Stimulated activated naive CD8-positive, alpha-beta T cell treated with anti-CD3 and anti-CD28 coated beads, Interleukin-15, amount 100 ng/mL, for 72 hours (primary cell): ENCODE measurements at places on chromosomes 11 and 22.

DNA sequence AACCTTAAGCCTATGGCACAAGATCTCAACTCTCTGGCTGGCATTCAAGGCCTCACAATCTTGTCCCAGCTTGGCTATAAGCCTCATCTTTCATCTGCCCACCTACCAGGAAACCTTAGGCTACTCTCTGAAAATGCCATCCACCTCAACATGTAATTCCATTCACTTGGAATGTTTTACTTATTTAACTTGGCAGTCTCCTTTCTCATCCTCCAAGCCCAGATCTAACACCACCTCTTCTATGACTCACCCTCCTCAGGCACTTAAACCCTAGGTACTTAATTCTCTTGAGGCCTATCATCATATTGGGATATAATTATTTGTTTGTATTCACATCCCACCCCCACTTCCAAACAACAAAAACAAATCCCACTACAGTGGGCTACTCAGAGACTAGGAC, 15.0 kb downstream of the POGLUT3 start:
- no peak for DNase-seq

DNA sequence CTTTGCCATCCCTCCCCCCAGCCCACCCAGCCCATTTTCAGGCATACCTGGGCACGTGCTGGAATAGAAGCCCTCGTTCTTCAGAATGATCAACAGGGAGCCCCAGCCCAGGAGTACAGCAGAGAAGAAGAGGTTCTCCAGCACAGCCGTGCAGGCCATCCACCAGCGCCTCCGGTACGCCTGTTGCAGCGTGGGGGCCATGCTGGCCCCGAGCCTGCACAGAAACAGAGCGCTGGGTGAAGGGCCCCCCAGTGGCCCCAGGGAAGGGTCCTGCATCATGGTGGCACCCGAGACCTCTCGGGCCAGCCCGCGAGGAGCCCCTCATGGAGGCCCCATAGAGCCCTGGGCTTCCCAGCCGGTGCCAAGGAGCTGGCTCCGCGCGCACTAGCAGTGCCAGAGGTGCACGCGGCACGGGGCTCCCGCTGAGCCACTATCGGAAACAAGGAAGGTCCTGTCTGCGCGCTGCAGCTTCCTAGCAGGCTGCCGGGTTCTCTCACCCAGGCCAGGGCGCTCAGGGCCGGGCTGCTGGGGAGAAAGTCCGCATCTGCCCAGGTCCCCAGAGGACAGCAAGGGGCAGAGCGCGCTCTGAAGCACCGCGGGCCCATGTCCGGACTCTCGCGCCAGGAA, 1.5 kb downstream of the SLC43A1 start:
- DNase-seq = peak; percentile 35

DNA sequence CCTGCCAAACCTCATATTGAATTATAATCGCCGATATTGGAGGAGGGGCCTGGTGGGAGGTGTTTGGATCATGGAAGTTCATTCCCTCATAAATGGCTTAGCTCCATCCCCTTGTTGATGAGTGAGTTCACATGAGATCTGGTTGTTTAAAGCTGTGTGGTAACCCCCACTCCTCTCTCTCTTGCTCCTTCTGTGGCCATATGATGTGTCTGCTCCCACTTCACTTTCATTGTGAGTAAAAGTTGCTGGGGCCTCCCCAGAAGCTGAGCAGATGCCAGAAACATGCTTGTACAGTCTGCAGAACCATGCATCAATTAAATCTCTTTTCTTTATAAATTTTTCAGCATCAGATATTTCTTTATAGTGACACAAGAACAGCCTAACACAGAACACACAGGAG, 929.0 kb upstream of the FAT3 start:
- DNase-seq = no peak

DNA sequence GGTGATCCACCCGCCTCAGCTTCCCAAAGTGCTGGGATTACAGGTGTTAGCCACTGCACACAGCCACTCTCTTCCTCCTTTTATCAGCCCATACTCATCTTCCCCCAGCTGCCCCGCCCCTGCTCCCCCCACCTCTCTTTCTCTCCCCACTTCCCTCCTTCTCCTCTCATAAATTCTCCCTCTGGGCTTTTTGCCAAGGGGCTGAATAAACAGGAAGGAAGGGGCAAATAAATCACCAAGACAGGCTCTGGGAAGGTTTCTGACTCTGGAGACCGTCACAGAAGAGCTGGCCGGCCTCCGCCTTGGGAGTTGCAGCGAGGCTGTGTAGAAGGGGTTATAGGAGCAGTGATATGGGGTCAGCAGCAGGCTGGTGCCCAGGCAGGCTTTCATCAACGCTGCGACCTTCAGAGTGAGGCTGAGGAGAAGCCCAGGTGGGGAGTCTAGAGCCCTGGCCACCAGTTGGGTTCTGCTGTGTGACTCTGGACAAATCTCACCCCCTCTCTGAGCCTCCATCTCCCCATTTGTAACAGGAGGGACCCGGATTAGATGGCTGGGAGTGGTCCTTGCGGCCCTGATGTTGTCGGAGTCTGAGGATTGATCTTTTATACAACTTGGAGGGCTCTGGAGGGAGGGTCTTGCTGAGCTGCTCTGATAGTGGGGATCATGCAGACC, 62.6 kb upstream of the RASD2 start:
- no peak for DNase-seq

DNA sequence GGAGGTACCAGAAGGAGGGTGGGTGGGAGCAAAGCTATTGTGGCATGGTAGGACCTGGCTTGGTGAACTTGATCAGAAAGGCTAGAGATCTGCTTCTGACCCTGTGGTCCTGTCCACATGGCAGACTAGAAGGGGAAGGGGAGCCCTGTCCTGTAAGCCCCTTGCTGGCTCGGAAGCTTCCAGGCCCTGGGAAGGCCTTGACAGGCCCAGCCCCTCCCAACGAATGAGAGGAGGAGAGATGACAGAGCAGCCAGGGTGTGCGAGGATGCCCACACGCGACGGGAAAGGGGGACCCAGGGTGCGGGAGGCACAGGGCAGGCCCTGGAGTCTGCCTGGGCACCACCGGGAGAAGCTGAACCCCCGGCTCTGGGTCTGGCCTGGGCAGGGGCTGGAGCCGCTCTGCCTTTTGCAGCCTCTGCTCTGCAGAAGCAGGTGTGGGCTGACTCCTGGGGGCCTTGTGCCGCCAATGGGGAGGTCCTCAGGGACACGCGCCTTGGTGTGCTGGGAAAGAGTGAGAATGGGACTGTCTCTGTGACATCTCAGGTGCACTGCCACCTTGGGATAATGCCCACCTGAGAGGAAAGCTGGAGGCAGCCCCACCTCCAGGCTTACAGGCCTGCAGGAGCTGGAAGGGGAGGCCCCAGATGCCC, 1447.5 kb downstream of the BRD1 start:
- DNase-seq = no peak

- DNase-seq = no peak
Measured at GRCh38 chr11:11467312-11467711, 114.3 kb upstream of the CSNK2A3 start.

GRCh38 chr11:86553265-86553664, 119.2 kb downstream of the ME3 start:
- no peak for DNase-seq

- no peak for DNase-seq
Measured at GRCh38 chr11:128860571-128861361, 6.3 kb downstream of the KCNJ1 start.

GRCh38 chr22:46673205-46673604, 53.0 kb downstream of the GRAMD4 start:
- no peak for DNase-seq

DNA sequence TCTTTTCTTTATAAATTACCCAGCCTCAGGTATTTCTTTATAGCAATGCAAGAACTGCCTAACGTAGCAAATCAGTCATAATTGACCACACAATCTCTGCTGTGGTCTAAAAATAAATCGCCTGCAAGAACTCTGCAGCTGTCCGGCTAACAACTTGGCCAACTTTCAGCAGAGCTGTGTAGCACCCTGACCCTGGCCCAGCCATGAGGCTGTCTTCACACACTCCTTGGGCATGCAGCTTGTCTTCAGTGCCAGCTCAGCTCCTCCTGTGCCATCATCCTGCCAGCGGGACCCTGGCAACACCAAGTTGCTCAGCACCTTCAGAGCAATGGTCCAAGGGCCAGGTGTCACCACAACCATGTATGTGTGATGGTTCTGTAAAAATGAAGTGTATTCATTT, 355.6 kb downstream of the OPCML start:
- no peak for DNase-seq

DNA sequence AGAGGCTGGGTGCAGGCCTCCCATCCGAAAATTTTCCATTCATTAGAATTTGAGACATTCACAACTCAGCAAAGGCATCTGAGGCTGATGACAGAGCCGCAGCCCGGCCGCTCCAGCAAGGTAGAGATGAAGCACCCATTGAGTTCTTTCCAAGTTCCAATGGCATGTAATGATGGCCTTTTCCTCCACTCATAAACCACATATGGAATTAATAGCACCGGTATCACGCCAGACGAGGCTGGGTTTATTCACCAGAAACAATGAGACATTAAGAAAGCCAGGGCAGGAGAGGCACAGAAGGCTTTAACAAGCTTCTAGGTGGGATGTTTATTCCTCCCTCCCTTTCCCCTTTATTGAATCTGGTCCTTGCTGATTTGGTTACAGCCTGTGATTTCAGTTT, 534.4 kb downstream of the MN1 start:
- no peak for DNase-seq

GRCh38 chr11:110336054-110336453, 39.6 kb upstream of the RDX start:
- DNase-seq = no peak

- no peak for DNase-seq
Measured at GRCh38 chr11:114595571-114595970, at the start of gene NXPE4. TSS of gene NXPE4 (minus strand) at chr11:114595786. CDS start at chr11:114594759, 1,027 bp downstream.

DNA sequence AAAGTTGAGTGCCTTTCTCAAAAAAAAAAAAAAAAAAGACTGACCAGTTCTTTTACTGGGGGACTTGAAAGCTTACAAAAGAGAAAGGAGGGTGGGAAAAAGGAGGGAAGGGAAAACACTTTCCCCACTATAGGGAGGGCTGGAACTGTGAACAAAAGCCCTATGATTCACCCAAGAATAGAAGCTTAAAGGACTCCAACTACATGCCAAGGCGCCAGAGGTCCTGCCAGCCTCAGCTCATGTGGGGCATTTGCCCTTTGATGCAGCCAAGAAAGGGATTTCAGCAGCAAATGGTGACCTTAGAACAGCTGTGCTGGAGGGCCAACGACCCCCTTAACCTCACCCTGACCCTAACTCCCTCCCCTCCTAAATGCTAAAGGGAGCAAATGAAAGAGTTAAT, 160.0 kb downstream of the NTM start:
- DNase-seq = no peak

DNA sequence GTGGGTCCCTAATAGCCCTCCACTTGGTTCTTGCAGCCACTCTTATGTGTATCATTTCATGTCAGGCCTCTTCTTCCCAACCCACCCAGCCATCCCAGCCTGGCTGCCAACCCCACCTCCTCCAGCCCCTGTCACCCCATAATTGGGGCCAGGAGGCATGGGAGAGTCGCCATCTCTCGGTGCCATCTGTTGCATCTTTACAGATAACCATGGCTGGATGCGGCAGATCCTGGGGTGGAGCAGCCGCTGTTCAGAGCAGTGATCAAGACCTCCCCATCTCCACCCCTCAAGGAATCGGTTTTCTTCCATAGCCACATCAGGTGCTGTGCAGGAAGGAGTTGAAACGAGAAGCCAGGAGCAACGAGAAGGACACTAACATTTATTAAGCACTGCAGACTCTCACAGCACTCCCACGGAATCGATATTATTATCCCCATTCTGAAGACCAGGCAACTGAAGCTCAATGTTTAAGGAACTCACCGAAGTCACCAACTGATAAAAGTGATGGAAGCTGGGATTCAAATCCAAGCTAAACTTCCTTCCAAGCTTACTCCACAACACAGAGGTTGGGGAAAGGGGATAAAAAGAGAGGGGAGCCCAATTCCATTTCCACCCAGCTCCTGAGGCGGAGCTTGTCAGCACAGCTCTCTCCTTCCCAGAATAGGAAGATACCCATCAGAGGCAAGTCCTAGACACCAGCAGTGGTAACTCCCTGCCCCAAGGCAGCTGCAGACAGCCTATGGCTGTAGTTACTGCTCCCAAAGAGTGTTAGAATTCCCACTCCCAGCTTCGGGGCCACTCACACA, 2.7 kb downstream of the SLC43A1 start:
- DNase-seq = no peak

GRCh38 chr11:5247472-5248192, 2.0 kb downstream of the HBG1 start:
- no peak for DNase-seq

DNA sequence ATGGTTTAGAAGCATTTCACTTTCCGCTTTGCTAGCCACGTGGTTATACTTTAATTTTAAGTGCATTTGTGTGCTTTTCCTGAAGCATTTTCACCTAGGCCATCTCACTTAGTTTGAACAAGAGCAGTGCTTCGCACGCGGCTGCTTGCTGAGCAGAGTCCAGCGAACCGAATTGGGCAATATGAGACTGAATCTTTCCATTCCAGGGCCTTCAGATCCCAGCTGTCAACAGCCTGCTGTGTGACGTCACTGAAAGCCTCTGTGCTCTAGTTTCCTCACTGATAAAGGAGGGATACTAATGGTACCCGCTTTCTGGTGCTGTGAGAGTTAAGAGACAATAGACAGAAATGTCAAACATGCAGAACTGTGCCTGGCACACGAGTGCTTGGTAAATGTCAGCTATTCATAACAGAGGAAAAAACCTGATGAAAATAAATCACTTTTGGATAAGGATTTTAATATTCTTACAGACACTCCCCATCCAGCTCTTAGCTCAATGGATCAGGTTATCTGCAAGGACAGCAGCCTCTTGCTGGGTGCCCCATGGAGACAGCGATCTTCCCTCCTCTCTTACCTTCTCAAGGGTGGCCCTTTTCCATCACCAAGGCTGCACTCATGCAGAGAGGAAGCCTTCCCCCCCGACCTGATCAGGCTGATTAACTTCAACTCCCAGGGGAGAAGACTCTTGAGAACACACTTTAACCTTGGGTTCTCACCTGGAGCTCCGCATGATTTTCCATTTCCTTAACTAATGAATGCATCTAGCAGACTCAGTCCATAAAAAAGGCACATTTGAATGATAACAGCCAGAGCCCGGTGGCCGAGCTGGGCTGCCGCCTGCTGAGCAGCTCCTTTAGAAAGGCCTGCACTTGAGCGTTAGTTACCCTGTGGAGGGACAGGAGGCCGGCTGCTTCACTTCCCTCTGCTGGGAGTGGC, 3.5 kb upstream of the GLB1L3 start:
- DNase-seq = no peak

- no peak for DNase-seq
Measured at GRCh38 chr11:21653951-21654421, 538.9 kb upstream of the ANO5 start.

DNA sequence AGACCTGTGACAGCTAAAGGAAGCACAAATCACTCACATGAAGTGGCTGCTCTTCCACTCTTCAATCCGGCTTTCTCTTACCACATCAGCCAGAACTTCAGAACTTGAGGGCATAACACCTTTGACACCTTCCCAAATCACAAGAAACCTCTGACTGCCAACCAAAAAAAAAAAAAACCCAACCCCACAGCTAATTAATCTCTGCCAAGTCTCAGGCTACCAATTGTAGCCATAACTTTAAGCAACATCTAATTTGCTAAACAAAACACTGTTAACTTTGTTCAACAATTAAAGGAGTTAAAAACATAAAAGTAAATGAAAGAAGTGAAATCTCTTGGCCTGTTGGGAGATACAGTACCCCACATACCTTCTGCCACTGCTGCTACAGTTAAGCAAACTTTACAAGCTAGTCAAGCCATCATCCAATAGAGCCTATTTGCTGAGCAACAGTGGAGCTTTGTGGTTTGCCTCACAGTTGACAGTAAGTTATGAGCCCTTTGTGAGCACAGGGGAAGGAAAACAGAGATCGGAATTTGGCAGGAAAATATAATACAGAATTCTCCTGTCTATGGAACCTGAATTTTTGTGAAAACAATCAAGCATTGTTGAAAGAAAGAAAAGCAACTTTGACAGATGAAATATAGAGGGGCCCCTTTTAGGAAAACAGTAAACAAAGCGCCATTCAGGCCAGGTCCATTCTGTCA, at the start of gene SOX6:
TSS of gene SOX6 (minus strand) at position 490 of the 704 bp plus-strand sequence. CDS start 15,298 bp downstream, outside the sequence.
- DNase-seq = no peak
